Testis (tissue), 5 donors: ENCODE measurements at places on chromosomes 11 and 22.

GRCh38 chr11:15485432-15485831, 370.7 kb downstream of the INSC start:
- no peak for DNase-seq

GRCh38 chr11:47160753-47161133, 15.9 kb downstream of the ARFGAP2 start:
- DNase-seq, result no peak

DNA sequence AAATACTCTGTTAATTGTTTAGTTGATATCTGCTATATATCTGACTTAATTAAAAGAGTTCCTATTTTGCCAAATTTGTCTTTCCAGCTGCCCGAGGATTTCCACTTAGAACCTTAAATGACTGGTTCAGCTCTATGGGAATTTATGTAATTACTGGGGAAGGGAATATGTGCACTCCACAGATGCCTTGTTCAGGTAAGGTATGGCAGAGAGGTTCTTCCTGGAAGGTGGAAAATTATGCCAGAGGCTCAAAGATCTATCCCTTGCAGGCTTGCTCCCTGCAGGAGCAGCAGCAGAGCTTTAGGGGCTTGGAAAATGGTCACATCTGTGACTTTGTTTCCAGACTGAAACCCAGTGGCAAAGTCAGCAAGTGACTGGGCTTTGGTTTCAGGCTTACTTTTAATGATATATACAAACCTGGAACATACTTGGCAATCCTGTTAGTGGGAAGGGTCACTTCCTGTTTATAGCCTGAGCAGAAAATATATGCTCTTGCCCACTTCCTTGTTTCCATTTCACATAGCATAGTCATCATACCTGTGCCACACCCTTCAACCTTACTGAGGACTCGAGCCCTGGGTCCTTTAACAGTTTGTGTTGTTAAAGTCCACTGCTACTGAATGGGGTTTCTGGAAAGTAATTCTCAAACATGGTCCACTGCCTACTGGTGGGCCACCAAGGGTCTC, 23.7 kb downstream of the WBP2NL start:
- no peak for DNase-seq

DNA sequence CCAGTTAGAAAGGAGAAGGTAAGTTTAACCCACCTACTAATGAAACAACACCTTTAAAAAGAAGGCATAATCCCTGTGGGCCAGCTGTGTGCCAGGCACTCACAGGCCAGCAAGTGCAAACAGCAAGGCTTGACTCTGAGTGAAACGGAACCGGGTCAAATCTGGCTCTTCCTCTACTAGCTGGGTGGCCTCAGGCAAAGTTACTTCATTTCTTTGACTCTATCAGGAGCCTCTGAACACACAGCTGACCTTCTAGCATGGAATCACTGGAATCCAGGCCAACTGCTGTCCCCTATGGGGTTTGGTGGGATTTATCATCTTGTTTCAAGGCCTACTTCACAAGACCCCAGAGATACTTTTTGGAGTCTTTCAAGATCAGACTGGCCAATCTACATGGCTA, 3.3 kb downstream of the RAB38 start:
- no peak for DNase-seq

DNA sequence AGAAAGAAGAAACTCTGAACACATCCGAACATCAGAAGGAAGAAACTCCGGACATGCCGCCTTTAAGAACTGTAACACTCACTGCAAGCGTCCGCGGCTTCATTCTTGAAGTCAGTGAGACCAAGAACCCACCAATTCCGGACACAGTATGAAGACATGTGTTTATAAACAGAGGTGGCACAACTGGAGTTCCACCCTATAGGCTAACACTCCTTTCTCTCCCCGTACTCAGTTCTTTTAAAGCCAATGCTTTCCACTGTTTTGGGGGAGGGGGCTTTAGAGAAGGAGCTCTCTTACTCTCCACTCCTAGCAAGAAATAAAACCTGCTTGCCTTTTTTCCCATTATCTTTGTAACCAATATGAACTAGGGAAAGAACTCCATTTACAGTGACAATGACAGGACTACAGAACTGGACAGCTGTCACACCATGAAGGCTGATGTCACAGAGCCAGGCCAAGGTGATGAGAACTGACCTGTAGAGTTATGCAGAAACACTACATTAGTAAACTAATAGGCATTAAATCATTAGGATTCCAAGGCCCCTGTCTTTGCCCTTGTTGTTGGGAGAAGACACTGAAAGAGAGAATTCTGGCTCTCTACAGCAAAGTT, 733 bp downstream of the TRIM5 start:
- no peak for DNase-seq

GRCh38 chr11:123973816-123974215, 3.8 kb downstream of the OR10S1 start:
- no peak for DNase-seq

DNA sequence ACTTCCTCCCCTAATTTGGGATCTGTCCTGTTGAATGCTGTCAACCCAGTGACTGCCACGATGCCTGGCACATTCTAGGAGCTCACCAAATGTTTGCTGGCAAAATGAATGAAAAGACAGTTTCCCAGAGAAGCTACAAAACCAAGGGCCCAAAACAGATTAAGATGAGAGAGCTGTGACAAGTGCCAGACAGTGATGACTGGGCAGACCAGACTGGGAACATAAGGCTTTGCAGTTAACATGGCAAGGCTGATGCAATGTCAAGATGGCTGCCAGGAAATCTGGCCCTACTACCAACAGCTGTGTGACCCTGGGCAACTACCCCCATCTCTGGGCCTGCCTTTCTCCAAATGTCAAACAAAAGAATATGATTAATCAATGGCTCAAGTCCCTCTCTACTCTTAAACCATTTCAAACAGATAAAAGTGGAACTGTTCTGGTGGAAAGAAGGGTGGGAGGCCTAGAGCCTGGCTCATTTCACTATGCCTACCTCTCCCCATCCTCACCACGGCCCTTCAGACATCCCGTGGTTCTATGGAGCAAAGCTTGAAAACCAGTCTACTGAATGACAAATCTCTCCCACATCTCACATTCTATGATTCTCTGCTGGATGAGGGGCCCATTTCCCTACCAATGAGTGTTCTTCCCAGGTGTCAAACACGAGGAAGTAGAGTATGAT, 12.8 kb downstream of the AP1B1 start:
- DNase-seq, result no peak
